ENCODE measurements at places on chromosomes 4 and X.

DNA sequence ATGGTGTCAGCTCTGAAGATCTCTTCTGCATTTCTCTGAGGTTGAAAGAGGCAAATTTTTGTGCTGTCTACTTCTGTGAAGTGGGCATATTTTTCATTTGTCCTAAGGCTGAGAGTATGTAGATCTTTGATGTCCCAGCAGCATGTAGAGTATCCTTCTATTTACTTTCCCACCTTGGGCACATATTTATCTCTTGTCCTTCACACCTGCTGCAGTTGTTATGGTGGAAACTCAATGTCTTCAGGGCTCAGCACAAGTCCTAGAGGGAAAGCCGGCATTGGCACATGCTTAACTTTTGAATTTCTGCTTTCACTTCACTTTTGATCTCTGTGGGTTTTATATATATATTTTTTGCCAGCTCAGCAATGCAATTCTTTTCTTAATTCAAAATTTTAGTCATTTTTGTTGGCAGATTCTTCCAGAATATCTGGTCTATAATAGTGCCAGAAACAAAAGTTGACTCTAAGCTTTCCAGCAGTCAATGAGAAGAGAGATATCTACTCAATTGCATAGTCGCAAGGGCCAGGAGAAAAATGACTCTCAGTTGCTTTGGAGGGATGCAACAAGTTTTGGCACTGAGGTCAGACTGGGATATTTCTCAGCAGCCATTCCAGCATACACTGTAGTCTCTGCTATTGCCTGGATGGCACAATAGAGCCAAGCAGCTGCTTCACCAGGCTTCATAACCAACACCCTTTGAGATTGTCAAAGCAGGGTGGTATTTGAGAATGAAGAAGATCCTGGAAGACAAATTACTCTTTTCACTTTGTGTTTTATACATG lies 127.8 kb upstream of the FAT1 start:
- no peak for DNase-seq

- no peak for DNase-seq
These were observed 120.6 kb downstream of the KDR start for GRCh38 chr4:55004831-55005230.

GRCh38 chrX:10015723-10016518 lies 48.8 kb downstream of the CLDN34 start:
- no peak for DNase-seq

GRCh38 chrX:153999359-154000037 lies 20.2 kb downstream of the IRAK1 start:
- DNase-seq = no peak

GRCh38 chrX:97551821-97552220 lies 668.1 kb downstream of the RPA4 start:
- no peak for DNase-seq

DNA sequence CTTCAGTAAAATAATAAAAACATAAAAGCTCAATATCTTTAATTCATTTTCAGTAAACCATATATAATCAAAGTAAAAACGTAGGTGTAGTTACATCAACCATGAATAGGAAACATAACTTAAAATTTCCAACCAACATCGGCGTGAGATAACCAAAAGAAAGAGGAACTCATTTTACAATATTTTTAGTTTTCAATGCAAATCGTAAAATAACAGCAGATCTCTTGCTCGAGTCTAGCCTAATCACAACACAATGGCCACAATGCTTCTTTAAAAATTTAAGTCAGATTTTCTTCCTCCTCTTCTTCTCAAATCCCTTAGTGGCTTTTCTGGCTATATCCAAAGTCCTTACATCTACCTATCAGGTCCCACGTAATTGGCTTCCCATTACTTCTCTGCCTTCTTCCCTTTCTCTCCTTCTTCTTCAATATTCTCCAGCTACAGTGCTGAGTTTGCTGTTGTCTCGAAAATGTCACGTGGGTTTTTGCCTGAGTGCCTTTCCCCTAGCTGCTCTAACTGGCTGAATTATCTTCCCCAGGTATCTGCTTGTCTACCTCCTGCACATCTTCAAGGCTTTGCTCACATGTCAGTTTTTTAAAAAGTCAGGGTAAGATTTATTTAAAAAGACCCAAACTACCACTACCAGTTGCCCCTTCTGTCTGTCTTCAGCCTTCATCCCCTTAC lies 90.9 kb upstream of the BANK1 start:
- no peak for DNase-seq

DNA sequence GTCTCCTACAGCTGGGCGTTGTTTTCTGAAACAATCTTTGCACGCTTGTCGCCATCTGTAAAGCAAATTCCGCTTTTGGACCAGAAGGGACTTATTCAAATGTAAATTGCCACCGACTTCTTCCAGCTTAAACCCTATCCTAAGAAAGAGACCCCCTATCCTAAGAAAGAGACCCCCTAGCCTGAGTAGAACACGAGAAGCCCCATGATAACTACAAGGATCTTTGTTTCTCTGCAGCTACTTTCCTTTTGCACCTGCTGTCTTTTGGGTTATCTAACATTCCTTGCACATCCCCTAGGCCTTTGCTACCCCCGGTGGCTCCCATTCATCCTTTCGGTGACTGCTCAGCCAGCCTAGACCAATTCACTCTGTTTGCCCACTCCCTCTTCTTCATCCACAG lies 536.0 kb upstream of the PRKX start:
- no peak for DNase-seq

DNA sequence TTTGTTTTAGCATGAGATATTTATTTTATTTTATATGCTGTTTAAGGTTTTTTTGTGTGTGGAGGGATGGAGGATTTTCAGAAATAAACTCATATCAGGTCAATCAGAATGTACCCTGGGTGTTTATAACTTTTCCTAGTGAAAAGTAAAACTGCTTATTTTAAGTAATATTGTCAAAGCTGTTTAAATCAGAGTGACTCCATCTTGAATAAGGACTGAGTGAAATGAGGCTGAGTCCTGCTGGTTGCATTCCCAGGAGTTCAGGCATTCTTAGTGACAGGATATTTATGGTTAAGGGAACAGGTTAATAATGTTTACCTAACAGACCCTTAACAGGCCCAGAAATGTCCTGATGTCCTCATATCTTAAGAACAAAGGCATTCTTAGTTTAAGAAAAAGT lies 1160.9 kb upstream of the PCDH7 start:
- no peak for DNase-seq

- no peak for DNase-seq
These were observed 44.3 kb downstream of the NYX start for GRCh38 chrX:41491267-41492004.

GRCh38 chr4:83516042-83516772 lies 19.7 kb upstream of the GPAT3 start:
- DNase-seq = no peak

DNA sequence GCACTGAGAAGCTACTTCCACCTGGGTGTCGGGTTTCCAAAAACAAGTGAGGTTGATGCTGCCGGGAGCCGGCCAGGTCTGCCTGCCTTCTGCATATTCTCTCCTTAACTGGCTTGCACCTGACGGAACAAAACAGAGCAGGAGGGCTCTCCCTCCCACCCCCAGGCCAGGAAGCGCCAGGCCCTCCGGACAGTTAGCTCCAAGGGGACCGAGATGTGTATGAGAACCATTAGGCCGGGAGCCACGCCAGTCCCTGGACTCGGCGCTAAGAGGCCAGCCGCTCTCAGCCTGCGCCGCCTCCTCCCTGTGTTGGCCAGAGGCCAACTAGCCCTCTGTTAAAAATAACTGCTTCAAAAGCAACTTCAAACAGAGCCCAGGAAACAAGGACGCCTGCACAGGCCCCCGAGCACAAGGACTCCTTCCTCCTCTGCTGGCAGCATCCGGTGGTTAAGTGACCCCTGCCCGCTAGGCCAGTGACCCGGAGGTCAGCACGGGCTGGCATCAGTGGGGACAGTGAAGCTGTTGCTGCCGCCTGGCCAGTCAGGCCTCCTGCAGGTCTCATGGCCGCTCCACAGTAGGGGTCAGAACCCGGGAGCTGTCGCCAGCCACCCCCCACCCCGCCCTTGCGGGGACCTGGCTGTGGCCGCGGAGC lies 107.9 kb downstream of the ABLIM2 start:
- peak; percentile 93 for DNase-seq

DNA sequence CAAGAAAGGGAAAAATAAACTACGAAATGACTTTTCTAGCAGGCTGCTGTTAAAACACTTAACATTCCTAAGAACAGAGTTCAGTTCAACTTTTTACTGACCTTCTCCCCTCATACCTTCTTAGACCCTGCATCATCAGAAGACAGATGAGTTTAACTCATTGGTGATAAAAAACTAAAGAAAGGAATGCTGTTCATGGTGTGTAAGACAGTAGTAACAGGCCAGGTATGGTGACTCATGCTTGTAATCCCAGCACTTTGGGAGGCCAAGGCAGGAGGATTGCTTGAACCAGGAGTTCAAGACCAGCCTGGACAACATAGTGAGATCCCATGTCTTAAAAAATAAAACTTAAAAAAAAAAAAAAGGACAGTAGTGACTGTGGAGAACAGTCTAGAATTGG lies 16.2 kb downstream of the RBM47 start:
- DNase-seq = no peak

GRCh38 chrX:109268340-109268739 lies 213.5 kb downstream of the GUCY2F start:
- no peak for DNase-seq

GRCh38 chrX:134588806-134589205 lies 69.5 kb downstream of the PLAC1 start:
- DNase-seq = no peak

- DNase-seq = no peak
These were observed 4.5 kb downstream of the CYSLTR1 start for GRCh38 chrX:78322863-78323262.

DNA sequence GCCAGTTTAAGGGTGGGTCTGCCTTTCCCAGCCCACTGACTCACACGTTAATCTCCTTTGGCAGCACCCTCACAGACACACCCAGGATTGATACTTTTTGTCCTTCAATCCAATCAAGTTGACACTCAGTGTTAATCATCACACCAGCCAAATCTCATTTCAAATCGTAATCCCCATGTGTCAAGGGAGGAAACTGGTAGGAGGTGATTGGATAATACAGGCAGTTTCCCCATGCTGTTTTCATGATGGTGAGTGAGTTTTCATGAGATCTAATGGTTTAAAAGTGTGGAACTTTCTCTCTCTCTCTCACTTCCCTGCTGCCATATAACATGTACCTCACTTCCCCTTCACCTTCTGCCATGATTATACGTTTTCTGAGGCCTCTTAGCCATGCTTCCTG lies 647.2 kb upstream of the FRG1 start:
- no peak for DNase-seq

- no peak for DNase-seq
These were observed 227.9 kb downstream of the HNRNPD start for GRCh38 chr4:82145850-82146249.

DNA sequence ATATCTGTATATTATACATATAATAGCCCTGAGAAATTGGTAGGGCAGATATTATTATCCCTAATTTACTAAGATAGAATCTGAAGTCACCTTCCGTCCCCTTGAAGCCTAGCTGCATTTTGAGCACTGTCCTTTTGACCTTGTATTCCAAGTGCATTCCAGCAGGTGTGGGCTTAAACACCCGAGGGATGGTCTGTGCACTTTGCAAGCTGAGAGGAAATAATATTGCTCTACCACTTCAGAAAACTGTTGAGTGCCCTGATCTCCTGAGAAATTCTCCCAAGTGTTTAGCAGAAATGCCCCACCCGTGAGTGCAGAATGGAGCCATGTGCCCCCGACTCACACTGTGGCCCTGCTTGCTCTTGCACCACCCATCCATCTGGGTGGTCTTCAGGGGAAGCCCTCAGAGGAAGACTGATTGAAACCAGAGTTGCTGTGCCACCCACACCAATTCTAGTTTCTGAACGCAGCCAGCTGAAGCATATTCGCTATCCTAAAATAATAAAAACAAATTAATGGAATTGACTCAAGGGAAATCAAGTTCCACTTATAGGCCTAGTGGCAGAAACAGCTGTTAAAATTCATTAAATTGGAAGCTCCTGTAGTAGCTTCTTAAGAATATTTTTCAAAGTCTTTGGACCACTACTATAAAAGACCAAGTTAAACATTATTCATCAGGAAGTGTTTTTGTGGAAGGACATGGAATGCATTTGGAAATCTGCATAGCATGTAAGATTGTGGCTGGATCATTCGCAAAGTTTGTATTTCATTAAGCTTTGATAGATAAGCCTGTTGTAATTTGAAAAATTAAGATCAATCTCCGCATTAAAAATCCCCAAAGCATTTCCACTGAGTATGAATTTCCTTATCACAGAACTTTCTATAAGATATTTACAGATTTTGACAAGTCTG lies 41.3 kb upstream of the PRKG2 start:
- no peak for DNase-seq

DNA sequence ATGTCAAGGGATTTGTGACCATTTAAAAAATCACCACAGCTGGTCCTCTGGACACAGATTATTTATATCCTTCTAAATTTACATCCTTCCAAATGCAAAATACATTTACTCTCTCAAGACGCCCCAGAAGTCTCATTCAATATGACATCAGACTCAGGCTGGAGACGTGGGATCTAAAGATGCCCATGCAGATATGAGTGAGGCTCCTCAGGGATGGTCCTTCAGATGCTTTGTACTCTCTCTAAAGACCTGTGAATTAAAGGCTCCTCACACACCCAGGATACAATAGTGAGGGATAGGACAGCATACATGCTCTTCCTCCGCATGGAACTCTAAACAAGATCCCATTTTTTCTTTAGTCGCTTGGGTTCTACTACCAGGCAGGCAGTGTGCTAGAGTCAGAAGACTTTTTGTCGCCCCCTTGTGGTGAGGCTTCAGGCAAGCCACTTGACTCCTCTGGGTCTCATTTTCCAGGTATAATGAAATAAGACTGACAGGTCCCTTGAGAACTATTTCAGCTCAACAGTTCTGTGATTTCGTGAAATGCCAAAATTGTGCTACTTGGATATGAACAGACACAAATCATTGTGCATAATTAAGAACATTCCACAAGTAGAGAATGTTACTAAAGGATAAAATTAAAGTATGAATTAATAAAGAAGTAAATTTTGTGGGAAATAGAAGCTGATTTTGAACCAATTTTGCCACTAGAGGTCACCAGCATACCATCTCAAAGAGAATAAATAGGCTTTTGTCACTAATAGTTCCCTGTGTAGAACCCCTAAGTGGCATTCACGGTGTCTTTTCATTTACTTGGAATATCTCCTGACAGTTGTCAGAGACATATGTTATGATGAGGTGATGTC lies 13.7 kb upstream of the SCOC start:
- peak; percentile 54 for DNase-seq

- no peak for DNase-seq
These were observed 362.0 kb upstream of the CT83 start for GRCh38 chrX:116824785-116825184.

DNA sequence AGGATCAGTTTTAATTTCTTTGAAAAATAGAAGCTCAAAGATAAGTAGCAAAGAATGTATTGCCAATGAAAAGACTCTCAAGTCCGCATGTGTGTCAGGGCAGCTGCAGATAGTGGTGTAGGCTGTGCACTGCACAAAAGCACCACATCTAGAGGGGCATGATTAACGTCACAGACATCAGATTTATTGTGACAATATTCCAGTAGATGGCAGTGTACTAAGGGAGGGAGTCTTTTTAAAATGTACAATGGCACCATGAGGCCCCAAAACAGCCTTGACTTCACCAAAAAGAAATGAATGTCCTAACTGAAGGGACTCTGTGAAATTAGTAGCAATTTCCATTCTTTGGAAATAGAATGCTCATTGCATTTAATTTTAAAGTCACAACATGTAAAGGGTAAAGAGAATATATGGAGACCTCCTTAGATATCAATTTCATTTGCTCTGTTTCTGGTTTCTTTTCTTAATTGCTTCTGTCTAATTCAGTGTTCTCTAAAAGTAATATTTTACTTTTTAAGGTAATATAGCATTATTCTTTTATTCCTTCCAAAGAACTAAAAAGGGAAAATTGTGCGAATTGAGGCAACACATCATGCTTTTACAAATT lies 98.4 kb downstream of the ZNF827 start:
- no peak for DNase-seq
